Astrocyte of the spinal cord (primary cell): ENCODE measurements at places on chromosomes 3 and 15.

DNA sequence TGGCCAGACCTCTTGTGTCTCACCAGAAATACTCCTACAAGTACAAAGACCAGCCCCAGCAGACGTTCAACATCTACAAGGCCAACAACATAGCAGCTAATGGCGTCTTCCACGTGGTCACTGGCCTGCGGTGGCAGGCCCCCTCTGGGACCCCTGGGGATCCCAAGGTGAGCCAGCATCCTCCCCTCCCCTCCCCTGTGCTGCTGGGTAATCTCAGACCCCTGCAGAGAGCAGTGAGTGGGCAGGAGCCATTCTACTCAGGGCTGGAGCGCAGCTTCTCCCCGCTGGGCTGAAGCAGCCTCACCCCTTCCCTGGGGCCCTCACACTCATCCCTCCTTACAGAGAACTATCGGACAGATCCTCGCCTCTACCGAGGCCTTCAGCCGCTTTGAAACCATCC, 9.8 kb downstream of the STAB1 start:
- no peak for DNase-seq

DNA sequence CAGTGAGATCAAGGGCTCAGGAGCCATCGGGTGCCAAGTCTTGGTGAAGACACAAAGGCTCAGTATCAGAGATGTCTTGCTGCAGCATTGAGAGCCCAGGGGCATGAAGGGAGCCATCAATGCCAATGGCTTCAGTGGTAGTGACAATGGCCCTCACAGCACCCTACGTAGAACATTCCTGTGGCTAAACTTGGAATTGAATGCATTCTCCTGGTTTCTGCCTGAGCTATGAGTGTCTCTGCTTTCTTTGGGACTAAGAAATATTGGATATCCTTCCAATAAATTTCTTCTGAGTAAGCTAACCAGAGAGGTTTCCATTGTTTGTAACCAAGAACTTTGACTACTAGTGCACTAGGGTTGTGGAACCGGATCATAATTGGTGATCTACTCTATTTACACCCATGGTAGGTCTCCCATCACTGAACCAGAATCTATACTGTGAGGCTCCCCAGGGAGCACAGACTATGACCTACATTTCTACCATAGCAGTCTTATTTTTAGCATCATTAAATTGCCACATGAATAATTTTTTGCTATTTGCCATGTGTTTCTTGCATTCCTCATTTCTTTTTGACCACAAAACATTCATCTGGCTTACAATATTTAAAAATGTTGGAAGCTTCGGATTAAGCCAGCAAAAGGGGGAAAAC, 31.6 kb upstream of the PDZRN3 start:
- DNase-seq, result peak; percentile 63

DNA sequence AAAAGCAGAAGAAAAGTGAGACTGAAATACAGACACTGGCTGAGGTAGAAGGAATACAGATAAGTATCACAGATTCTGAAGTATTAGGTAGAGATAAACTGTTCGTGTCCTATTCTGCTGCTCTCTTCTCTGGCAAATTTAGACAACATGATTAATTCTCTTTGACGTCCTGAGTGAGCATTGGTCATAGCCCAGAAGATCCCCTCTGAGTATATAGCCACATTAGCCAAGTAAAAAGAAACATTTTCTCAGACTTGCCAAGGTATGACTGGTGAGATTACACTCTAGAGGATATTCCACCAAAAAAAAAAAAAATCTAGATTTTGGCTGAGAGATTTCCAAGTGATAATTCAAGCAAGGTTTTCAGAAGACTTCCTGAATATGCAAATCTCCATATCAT, 111.4 kb upstream of the ALCAM start:
- DNase-seq, result no peak

GRCh38 chr3:190542846-190543245, 29.0 kb downstream of the IL1RAP start:
- DNase-seq, result no peak

- no peak for DNase-seq
These were observed 3.9 kb downstream of the SCN5A start for GRCh38 chr3:38645601-38646000.

DNA sequence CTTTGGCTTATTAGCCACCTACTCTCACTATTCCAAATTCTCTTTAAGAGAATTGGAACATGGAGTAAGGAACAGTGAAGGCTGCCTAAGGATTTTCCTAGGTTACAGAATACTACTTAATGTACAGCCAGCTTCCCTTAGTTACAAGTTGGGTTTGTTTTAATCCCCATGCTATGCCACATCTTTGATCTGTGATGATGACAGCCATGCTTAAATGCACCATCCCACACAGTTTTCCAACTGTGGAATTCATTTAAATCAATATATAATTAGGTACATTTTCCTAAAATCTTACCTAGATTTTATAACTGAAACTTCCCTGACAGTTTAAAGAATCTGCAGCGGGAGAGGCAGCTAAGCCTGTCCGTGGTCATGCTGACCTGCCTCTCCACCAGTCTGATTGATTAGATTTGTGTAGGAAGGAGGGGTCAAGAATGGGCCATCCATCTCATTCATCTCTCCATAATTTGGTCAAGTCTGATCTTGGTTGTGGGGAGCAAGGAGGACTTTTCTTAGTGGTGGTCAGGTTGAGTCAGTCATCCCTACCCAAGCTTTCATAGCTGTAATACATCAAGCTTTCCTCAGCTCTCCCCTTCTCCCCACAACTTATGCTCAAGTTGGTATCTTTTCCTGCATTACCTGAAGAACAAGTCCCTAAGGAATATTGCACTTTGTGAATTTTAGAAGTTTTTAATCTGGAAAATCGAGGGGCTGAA, 37.1 kb downstream of the RIOX2 start:
- no peak for DNase-seq

- no peak for DNase-seq
These were observed 259.6 kb upstream of the UBE2E1 start for GRCh38 chr3:23546181-23546580.

DNA sequence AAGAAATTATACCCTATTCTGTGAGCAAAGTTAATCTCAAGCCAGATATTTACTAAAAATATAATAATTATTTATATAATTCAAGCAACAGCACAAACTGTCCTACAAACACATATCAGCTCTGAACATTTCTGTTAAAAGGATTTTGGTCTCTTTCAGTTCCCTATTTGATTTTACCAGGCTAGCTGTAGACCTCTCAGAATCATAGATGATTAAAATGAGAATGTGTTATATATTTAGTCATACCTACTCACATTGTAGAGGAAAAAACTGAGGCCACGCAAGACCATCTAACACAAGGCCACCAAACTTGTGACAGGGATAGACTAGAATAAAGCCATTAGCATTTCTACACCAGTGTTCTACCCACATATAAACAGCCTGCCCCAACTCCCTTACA, 28.5 kb downstream of the ACKR4 start:
- no peak for DNase-seq

DNA sequence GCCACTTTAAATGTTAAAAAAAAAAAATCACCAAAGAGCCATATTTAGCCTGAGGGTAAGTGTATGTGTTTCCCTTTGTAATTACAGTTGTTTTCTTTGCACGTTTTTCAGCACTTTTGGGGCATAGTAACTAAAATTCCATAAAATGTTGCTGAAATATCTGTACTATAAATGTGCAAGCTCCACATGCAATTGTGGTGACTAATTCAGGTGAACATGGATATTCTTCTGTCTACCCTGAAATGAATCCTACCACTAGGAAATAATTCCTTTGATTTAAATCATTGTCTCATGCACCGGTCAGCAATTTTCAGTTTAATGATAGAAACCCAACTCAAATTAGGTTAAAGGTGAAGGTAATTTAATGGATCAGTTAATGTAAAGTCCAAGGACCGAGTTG, 13.1 kb upstream of the TFG start:
- DNase-seq, result no peak

DNA sequence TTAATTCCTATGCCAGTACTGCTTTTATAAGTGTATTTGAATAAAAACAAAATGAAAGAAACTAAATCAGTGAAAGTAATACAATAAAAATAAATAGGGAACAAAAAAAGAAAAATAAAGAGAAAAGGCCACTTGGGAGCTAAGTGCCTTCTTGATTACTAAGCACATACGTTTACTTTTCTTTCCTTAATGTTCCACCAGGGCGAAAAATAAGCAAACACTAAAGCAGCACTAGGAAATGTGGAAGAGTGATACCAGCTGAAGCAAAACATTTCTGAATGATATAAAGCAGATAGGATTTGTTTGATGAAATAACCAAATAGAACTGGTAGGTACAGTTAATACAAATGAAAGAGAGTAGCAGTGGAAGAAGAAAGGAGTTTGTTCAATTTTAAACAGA, 132.8 kb upstream of the ZPLD1 start:
- peak; percentile 29 for DNase-seq

DNA sequence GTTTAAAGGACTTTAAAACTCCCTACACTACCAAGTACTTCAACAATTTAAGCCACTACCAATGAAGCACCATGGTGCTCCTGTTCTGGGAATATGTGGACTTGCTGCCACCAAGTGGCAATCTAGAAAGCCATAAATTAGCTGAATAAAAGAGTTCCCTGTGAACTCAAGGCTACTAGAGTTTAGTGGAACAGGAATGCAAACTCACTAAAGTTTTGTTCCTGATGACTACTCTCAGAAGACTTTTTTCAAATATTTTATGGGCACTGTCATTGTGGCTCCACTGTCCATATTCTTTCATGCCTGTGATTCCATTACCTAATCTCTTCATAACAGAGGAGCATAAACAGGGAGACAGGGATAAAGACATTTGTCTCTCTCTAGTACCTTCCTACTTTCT, 63.9 kb downstream of the TMCC1 start:
- peak; percentile 90 for DNase-seq

DNA sequence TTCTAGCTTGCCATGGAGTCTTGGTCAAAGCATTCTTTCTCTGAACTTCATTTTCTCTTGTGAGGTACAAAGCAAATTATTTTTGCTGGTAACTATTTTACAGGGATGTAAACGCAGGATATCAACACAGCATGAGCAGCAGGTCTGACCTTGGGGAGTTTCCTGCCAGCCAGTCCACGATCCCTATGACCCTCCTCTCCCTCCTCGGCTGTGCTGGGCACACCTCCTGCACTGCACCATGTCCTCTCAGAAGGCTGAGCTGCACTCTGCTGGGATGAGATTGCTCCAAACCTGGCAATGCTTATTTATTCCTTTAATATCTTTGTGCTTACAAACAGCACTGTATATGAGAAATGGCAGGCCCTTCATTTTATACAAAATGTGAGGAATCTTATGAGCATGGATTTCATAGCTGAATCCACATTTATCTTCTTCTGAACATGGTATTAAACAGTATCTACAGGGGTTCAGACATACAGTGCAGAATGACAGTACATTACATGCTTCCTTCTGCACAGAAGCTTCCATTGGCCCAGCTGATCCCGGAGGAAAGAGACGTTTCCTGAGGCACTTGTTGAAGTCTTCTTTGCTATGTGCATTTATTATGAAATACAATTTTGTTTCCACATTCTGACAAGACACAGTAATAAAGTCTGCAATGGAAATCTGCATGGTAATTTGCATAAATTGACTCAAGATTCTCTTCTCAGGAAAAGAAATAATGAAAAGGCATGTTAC, 41.2 kb downstream of the RAB6B start:
- DNase-seq, result no peak

DNA sequence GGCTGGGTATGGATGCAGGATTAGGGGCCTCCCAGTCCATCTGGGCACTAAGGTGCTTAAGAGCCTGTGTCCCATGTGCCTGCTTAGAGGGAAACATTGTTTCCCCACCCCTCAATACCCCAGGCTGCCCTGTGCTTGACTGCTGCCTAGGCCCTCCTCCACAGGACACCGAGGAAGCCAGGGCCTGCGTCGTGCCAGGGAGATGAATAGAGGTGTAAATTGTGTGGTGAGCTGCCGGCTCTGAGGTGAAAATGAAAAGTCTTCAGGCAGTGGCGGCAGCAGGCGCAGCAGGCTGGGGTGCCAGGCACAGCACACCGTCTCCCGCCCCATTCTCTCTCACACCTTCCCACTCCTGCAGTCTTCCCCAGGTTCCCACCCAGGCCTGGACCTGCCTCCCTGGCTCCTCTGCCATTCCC, 13.9 kb upstream of the GRM2 start:
- DNase-seq, result no peak
